AG09309 (cell line): ENCODE measurements at places on chromosomes 4 and X.
A peak's percentile ranks its signal among the peaks of the same experiment; 100 is the strongest.

- DNase-seq: no peak
Measured at GRCh38 chr4:8898419-8898818, 26.8 kb upstream of the HMX1 start.

DNA sequence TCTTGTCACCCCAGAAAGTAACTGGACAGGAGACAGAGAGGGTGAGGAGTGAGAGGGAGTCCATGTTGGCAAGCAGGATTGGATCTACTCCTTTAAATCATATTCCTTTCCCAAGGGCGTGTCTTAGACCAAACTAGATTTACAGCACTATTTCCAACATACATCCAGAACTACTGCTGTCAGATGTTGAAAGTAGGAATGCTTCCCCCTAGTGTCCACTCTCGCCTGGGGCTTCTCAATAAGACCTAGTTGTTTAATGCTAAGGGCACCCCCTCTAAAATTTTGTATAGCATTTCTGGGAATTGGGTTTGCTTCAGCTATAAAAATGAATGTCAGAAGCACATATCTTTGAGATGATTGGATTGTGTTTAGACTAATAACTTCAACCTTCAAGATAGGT, 13.3 kb downstream of the OFD1 start:
- peak; percentile 34 for DNase-seq

GRCh38 chr4:47816748-47817147, 21.1 kb downstream of the CORIN start:
- DNase-seq: no peak

DNA sequence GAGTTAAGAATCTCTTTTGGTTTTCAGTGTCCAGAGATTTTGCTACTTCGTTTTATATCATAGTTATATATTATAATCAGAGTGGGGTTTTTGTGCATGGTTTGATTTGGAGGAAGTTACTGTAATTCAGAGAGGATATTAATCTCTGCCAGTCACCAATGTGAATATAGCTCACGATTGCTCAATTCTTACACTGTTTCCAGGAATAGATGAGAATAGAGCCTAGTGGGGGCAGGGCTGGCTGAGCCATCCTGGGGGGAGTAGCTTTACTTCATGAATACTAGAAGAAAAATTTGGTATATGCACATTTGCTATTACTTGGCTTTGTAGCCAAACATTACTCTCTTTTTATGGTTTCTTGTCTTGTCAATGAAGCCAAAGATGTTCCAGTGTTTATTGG, 60.9 kb upstream of the TRPC3 start:
- DNase-seq: peak; percentile 11

DNA sequence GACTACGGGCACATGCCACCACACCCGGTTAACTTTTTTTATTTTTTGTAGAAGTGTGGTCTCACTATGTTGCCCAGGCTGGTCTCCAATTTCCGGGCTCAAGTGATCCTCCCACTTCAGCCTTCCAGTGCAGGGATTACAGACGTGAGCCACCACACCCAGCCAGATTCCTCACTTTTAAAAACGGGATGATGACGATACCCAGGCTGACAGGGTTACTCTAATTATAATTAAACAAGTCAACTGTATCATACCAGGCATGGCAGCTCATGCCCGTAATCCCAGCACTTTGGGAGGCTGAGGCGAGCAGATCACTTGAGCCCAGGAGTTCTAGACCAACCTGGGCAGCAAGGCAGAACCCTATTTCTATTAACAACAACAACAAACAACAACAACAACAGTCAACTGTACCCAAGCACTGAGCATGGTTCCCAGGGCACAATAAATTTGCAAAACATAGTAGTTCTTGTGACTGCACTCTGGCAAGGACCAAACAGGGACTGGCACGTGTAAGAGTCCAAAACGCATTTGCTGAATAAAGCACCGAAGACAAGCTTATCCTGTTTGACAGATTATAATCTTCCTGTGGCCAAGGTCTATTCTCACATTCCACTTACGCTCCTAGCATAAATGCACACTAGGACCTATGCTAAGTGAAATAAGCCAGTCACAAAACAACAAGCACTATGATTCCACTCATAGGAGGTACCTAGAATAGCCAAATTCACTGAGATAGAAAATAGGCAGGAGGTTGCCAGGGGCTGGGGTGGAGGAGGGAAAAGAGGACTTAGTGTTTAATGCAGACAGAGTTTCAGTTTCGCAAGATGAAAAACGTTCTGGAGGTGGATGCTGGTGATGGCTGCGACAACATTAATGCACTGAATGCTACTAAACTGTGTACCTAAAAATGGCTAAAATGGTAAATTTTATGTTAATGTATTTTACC, 77.5 kb downstream of the IRF2 start:
- no peak for DNase-seq

DNA sequence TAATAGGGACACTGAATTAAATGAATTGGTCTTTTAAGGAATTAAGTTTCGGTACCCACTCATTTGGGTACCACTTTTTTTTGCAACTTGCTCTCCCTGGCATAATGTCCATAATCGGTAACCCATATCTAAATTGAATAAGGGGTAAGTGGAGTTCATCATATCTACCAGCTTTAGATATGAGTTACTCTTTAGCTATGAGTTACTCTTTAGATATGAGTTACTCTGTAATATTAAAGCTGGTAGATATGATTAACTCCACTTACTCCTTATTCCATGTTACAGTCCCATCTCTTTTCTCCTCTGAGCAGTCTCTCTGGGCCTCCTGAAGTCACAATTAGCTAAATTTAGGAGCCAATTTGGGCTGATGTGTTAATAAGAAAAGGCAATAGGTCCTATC, 85.7 kb downstream of the TEX13C start:
- DNase-seq: no peak

DNA sequence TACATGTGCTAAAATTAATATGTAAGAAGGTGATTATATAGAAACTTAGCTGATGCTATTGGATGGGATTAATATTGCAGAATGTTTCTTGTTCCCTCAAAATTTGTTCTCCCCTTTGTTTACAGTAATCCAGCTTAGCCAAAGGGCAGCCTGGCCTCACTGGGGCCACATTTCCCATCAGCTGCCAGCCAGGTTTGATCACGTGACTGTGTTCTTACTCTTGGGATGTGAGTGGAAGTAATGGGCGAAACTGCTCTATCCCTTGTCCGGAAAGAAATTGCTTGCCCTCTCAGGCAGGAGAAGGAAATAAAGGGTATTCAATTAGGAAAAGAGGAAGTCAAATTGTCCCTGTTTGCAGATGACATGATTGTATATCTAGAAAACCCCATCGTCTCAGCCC, 44.1 kb upstream of the FAT1 start:
- no peak for DNase-seq

- DNase-seq: no peak
Measured at GRCh38 chr4:81214144-81214880, 710 bp downstream of the PRKG2 start.

DNA sequence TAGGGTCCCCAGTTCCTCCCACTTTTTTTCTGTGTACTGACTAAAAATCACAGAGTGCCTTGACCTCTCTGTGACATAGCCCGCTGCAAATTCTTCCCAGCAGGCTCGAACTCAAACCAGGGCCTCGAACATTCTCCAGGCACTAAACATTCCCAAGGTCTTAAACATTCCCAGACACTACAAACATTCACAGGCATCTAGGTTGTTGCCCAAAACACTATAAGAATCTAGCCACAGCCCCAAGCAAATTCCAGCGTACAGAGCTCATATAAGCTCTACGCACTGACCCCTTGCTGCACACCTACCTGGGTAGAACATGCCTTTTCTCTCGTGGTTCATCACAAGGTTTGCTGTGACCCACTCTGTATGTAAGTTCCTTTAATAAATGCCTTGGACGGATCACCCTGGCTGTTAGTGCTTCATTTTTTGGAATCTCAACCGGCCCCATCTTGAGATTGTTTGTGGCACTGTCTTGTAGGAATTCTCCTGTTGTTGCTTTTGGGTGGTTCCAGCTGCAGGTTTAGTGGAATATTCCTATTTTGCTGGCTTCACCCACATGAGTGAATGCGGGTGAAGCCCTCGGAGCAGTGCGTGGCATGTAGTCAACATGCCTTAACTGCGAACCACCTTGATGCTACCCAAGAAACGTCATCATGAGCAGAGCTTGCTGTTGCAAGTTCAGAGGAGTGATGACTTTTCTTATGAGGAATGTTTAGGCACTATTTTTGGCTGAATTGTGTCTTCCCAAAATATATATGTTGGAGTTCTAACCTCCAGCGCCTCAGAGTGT, 230.0 kb downstream of the HS3ST1 start:
- DNase-seq: no peak

- DNase-seq: no peak
Measured at GRCh38 chr4:153579872-153580271, 104.2 kb upstream of the TLR2 start.

- no peak for DNase-seq
Measured at GRCh38 chrX:154661170-154661569, 7.8 kb upstream of the CTAG2 start.

DNA sequence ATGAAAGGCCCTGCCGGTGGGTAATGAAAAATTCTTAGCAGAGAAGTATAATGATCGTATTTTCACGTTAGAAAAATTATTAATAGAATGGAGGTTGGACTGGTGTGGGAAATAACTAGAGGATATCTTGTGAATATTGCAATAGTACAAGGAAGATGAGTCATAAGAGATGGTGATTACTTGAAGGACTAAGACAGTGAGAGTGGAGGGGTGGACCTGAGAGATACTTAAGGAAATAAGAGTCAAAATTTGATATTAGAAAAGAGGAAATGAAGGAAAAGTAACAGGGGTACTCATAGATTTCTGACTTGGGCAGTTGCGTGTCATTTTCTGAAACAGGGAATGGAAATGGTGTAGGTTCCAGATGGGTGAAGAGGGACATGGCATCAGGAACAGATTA, 1.7 kb upstream of the USP53 start:
- no peak for DNase-seq

DNA sequence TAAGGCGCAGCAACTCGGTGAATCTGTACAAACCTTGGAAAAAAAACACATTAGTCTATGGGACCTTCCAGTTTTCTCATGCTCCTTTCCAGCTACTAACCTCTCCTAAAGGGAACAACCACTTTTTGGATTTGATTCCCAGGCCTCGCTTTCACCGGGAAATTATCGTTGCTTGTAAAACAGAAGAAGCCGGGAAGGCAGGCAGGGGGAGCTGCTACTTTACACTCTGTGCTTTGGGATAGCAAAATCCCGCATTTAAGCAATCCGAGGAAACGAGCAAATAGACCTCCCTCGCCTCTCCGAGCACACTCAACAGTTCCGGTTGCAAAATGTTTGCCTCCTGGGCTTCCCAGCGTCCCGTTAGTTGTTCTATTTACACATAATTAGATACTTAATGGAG, 1.2 kb downstream of the CD38 start:
- DNase-seq: no peak

GRCh38 chr4:137129441-137129840, 402.9 kb downstream of the PCDH18 start:
- DNase-seq: peak; percentile 8

DNA sequence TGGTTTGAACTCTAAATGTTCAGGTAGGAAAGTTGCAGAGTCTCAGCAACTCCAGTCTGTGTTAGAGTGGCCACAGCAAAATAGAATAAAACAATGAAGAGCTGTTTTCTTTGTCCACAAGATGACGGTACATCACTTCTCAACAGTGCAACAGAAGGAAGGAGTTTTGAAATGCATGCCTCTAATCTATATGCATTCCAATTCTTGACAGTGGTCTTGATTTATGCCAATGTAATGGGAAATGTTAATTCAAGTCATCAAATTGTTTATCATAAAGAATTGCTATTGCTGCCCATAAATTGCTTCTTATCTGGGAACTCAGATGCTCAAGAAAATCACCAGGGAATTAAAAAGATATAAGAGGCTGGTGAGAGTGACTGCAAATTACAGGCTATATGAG, 195.5 kb upstream of the PRPS2 start:
- DNase-seq: no peak

GRCh38 chr4:99654361-99654761, 3.3 kb downstream of the C4orf54 start:
- DNase-seq: no peak

GRCh38 chr4:110184140-110184790, 14.2 kb downstream of the ELOVL6 start:
- no peak for DNase-seq

DNA sequence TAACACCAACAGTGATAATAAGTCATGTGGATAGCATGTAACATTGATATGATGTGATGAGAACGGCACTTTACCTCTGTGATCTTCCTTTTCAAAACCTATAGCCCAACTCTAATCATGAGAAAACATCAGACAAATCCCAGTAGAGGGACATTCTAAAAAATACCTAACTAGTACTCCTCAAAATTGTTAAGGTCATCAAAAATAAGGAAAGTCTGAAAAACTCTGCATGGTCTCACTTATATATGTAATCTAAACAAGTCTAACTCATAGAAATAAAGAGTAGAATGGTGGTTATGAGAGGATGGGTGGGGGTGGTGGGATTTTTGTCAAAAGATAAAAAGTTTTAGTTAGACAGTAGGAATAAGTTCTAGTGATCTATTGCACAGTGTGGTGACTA, 243.9 kb upstream of the GRIA3 start:
- DNase-seq: no peak

GRCh38 chr4:107736037-107736436, 16.0 kb upstream of the PAPSS1 start:
- no peak for DNase-seq

DNA sequence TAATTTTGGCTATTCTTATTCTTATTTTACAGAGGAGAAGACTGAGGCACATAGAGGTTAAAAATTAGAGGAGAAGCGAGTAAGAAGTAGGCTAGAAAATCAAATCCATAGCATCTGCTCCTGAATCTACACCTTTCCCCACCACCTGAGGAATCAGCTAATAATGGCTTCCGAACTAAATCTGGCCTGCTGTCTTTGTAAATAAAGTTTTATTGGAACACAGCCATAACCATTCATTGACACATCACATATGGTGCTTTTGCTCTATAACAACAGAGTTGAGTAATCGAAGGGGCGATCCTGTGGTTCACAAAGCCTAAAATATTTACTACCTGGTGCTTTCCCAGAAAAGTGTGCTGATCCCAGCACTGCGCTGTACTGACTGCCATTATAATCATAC, 38.2 kb downstream of the F11 start:
- no peak for DNase-seq

DNA sequence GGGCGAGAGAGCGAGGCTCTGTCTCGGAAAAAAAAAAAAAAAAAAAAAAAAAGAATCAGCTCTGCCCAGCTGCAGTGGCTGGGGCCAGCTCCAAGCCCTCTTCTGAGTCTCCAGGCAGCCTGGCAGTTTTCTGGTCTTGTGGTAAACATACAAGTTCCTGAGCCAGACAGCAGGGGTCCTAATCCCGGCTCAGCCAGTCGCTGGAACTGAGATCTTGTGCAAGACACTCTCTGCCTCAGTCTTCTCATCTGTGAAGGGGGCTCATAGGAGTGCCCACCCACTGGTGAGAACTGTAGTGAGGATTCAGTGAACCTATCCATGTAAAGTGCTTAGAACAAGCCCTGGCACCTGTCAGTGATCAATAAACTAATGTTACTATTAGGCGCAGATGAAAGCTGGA, 41.8 kb downstream of the C4orf50 start:
- DNase-seq: no peak

GRCh38 chr4:114998316-114998715, 115.1 kb downstream of the NDST4 start:
- DNase-seq: no peak
